ENCODE measurements at places on chromosomes 6 and 20.
A peak's percentile ranks its signal among the peaks of the same experiment; 100 is the strongest.

- no peak for DNase-seq
These were observed 127.7 kb upstream of the PTPRK start for GRCh38 chr6:128648022-128648598.

- no peak for DNase-seq
These were observed 25.6 kb upstream of the NTSR1 start for GRCh38 chr20:62682912-62683517.

- no peak for DNase-seq
These were observed 83.5 kb upstream of the CDYL start for GRCh38 chr6:4692664-4693063.

- peak; percentile 38 for DNase-seq
These were observed 3.1 kb downstream of the CRYBG1 start for GRCh38 chr6:106363401-106364138.

- peak; percentile 98 for DNase-seq
These were observed 24.7 kb upstream of the PYGB start for GRCh38 chr20:25223179-25223661.

DNA sequence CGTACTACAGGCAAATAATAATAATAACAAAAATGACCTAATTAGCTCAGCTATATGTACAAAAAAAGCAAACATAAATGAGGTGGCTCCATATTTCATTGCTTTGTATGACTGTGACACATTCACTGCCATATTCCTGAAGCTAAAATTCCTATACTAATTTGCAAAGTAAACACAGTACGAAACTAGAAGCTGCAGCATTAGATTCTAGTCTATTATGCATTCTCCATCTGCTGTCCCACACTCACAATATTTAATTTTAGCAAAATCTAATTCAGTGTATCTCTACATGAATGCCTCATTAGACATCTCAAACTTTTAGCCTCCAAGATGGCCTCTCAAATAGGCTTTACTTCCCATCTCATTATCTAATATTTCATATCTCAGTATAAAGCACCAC is 55.1 kb downstream of the ATG5 start:
- no peak for DNase-seq

GRCh38 chr6:37288247-37288646 is 30.3 kb upstream of the TMEM217 start:
- peak; percentile 29 for DNase-seq

DNA sequence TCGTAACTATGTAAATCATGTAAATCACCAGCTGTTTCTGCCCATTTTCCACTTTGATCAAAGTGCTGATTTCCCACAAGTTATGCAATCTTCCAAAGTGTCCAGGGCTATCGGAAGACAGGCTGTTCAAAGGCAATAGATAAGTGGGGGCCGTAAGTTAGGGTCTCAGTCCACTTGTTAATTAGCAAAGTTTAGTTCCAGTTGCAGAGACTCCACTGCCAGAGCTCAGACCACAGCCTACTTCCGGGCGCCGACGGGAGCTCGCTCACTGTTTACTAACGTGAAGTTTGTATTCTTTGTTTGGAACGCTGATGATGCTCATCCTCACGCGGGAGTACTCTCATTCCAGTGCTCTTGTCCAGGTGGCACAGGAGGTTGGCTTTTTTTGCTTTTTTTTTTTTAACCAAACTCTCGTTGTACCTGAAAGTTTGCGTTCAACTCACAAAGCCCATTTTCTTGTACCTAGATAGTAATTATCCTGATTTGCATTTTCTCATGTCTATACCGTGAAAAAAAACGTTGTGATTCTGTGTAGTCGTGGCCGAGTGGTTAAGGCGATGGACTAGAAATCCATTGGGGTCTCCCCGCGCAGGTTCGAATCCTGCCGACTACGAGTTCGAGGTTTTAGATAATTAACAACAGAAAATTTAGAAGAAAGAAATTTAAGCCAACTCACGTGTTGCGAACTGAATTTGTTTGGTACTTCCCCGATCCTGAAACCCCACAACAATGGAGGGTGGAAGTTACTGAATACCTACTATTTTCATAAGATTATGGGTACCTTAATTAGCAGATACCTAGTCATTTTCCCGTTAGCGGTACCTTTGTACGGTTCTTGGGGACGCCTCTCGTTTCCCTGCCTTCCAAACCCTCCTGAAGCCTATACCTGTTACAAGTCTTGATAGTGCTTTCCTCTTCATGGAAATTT is 29.9 kb upstream of the ZNF184 start:
- peak; percentile 79 for DNase-seq

DNA sequence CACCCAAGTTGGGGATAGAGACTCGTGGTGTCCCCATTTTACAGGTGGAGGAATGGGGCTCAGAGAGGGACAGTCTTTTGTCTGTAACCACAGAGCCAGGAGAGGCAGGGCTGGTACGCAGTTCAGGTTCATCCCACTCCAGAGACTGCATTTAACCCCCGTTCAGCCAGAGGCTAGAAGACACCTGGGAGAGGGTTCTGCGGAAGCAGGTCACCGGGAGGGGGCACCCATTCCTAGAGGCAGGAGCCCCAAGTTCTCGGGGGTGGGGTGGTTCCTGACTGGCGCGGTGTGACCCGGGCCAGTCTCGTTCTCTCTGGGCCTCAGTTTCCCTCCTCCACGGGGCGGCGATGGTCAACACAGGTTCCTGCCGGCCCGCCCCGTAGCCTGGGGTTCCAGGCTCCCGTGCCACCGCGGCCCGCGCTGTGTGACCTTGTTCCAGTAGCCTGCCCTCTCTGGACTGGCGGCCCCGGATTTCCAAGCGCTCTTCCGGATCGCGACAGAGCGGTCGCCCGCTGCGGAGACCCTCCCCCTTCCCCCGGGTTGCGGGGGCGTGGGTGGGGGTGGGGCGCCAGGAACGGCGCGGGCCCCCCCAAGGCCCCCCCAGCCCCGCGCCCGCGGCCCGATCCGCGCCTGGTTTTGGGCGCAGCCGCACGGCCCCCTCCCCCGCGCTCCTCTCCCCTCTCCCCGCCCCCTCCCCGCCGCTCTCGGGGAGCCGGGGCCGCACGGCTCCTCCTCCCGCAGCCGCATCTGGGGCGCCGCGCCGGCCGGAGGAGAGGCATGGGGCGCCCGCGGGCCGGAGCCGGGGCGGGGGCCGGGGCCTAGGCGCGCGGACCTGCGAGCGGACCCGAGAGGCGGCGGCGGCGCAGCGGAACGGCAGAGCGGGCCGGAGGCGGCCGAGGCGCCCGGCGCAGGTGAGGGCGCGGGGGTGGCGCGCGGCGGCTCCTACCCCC is at the start of gene DLGAP4:
TSS of gene DLGAP4 (plus strand) at position 738 of the 950 bp plus-strand sequence. CDS start 125,379 bp downstream, outside the sequence.
- no peak for DNase-seq

DNA sequence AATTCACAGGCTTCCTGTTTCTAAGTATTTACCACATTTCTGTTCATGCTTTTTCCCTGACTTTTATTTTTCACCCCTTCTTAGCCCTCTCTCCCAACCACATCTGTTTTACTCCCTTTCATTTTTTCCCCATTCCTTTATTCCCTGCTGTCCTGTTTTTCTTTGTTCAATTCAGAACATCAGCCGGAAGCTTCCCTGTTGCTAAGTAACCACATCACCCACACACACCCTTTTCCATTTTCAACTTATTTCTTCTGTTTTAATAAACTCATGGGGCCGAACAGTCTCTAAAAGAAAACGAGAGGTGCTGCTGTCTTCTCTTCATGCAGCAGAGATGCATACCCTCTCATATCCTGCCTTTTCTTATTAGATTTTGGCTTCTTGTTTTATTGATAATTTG is 53.5 kb upstream of the CEP85L start:
- DNase-seq, result no peak

DNA sequence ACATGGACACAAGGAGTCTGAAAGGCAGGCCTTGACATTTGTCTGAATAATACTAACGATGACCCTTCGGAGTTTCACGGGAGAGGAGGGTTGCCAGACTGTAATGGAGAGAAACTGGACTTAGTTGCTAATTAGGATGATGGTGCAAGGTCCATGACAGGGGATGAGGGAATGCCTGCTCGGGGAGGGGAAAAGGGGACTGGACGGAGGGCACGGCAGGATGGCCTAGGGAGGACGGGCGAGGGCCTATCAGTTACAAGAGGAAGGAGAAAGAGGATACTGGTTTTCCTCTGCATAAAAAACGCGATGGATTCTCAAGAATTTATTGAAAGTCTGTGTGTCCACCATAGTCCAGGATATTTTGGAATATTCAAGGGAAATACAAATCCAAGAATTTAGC is 42.7 kb downstream of the IRAK1BP1 start:
- no peak for DNase-seq

- peak; percentile 46 for DNase-seq
These were observed 767 bp downstream of the PTK6 start for GRCh38 chr20:63536241-63536977.

GRCh38 chr6:113110211-113110610 is 746.9 kb upstream of the MARCKS start:
- DNase-seq, result no peak

DNA sequence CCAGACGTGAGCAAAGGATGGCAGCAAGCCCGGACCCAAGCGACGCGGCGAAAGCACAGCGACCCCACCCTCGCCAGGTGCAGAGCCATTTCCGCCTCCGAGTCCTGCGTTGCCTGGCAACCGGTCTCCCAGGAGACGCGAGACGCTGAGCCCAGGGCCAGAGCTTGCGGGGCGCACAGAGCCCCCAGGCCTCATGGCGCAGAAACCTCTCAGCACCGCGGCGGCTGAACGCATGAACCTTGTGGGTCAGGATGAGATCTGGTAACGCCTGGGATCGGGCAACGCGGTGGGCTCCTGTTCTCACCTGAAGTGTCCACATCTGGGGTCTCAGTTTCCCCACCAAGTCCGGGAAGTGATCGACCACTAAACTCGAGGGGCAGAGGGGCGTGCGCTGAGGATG is 77.7 kb downstream of the ANKRD60 start:
- DNase-seq, result no peak

DNA sequence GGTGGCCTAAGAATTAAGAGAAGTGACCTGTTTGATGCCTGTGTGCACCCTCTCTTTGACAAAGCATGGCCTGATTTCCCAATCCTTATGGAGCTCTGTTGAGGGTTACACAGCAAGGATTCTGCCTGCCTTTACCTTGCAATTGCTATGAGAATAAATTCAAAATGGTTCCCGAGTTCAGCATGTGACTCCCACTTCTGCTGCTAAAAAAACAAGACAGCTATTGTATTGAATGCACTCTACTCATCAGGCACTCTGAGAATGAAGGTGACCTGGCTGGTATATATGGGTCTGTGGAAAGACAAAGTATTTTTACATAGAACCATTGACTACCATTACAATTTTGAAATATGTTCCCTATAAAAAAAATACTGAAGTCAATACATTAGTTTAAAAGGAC is 190.3 kb downstream of the ATXN1 start:
- DNase-seq, result no peak

DNA sequence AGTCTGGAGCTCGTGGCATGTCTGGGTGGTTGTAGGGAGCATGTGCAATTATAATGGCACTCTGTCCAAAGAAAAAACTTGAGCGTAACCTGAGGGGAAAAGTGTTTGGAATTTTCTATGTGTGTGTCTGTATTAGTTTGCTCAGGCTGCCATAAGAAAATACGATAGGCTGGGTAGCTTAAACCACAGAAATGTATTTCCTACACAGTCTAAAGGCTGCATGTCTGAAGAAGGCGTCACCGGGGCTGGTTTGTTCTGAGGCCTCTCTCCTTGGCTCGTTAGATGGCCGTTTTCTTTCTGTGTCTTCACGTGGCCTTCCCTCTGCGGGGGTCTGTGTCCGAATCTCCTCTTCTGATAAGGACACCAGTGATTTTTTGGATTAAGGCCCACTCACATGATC is 59.0 kb downstream of the IGF2R start:
- DNase-seq, result no peak

- no peak for DNase-seq
These were observed 32.8 kb downstream of the TCF15 start for GRCh38 chr20:577167-577791.

GRCh38 chr6:26205625-26206574 is 118.7 kb downstream of the HFE start:
- peak; percentile 84 for DNase-seq

- DNase-seq, result no peak
These were observed 3.4 kb downstream of the TXNDC5 start for GRCh38 chr6:7907159-7907558.

DNA sequence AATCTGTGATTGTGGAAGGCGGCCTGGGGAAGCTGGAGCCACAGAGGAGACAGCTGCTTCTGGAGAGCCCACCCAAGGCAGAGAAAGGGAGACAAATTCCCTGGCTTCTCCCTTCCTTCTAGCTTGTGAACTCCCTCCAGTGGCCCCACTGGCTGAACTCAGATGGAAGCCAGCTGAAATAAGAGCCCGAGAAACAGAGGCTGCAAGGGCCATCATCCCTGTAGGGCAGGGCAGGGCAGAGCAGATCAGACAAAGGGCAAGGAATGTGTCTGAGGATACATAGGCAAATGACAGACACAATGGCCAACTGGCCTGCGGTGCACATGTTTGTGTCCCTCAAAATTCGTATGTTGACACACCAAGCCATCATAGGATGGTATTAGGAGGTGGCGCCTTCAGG is 25.3 kb downstream of the MDFI start:
- DNase-seq, result no peak

- DNase-seq, result no peak
These were observed 143.6 kb downstream of the TFAP2B start for GRCh38 chr6:50962213-50962759.

DNA sequence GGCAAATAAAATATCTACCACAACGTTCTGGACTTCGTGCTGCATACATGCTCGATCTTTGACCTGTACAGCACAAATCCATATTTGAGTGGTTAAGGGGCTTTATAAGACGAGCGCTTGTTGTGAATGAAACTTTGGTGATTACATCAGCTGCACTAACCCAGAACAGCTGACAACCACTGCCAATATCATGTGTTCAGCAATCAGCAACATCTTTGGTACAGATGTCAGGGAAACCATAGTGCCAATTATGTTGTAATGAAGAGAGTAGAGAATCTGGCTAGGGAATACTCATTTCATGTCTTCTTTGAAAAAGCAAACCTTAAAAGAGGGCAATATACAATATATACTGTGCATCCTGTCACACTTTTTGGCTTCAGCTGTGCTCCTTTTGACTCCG is 188.6 kb upstream of the NT5E start:
- no peak for DNase-seq

- DNase-seq, result no peak
These were observed 540.7 kb downstream of the BMP2 start for GRCh38 chr20:7308163-7308562.

- peak; percentile 20 for DNase-seq
These were observed 902 bp downstream of the ZNF337 start for GRCh38 chr20:25695532-25696370.

GRCh38 chr20:5268449-5268848 is 48.3 kb downstream of the PROKR2 start:
- DNase-seq, result no peak

DNA sequence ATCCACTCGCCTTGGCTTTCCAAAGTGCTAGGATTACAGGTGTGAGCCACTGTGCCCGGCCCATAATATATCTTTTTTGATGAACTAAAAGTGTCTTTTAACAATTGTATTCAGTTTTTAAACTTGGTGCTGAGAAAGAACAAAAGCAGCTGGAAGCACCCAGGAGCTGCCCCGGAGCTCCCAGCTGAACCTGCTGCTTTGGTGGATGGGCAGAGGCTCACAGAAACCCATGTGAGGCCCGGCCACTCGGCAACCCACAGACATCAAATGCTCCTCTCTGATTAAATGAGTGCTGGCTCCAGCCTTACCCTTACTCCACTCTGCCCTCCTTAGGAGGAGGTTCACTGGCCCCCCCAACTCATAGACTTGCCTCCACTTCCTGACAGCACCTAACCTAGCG is 59.4 kb upstream of the FRMD1 start:
- no peak for DNase-seq

All from EL (cell line).